ENCODE measurements at places on chromosomes 4 and X. TPM values are rescaled to one million over a fixed set of nuclear protein-coding genes. Genes with fewer than 3 reads are reported as not detected.

Gene MAP3K15
- total RNA-seq = 0.59 TPM

Gene ADAMTS3
- 16.9 TPM for total RNA-seq

Gene ZNF711
- 69.8 TPM for total RNA-seq

Gene PCYT1B
- 13.2 TPM for total RNA-seq

Gene HSD17B13
- 0.33 TPM for total RNA-seq

Gene FREM3
- 1.5 TPM for total RNA-seq

Gene DAPP1
- total RNA-seq = 5.7 TPM

Gene F9
- not detected for total RNA-seq

GRCh38 chr4:79248610-79249009, 77.3 kb downstream of the NAA11 start:
- H3K4me1 ChIP-seq = no peaks in the 10 kb centered on the region
- H3K4me3 ChIP-seq = no peak overlapping the region
- no peak for DNase-seq
- H3K27ac ChIP-seq = no peak overlapping the region
- no peaks in the 10 kb centered on the region for H3K27me3 ChIP-seq

DNA sequence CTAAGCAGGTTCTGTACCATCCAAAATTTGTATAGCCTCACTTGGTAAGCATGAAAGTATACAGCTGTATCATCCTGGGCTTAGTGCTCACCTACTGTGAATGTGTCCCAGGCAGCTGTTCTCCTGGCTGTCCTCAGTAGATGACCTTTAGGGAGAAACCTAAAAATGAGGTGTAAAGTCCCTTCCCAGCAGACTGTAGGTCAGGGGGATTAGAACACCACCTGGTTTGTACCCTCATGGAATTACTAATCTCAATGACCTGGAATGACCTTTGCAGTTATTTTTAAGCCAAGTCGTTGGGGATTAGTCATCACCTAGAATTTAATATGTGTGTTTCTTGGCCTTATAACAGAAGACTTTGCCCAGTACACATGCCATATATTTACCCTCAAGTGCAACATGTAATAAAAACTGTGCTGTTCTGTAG, 39.1 kb upstream of the MBTPS2 start:
- no peak for DNase-seq
- no peak overlapping the region for H3K4me3 ChIP-seq
- no peaks in the 10 kb centered on the region for H3K4me1 ChIP-seq
- H3K27me3 ChIP-seq = peaks cover 6% of the 10 kb centered on the region
- H3K36me3 ChIP-seq = no peaks in the 10 kb centered on the region

DNA sequence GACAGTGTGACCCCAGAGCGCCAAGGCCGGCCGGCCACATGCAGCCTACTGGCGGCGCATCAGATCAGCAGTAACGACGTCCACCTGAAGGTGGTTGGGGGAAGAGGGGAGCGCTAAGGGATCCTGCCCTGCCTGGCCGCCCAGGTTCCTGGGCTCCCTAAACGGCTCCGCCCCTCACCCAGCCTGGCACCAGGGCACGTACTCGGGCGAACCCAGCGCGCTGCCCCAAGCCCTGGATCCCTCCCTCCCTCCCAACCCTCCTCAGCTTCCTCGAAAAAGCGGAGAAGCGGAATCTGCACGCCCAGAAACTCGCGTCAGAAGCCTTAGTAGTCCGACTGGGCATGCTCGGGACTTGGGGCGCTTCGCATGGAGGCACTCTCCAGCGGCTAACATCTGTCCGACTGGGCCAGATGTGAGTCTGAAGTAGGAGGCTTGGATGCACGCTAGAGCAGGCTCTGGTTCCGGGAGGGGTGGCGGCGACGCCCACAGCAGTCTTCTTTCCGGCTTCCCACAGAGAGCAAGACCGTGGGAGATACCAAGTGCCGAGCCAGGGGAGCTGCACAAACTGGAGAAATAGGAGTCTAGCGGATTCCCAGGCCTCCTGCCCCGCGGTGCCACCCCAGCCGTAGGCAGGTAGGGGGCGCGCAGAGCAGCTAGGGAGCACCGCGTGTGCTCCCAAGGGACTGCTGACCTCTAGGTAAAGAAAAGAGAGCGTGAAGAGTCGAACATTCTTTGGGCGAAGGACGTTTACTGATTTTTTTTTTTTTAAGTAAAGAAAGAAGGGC, 114.3 kb upstream of the TEX13C start:
- H3K4me3 ChIP-seq = peak overlapping the region; percentile 55
- H3K4me1 ChIP-seq = peaks cover 9% of the 10 kb centered on the region
- no peaks in the 10 kb centered on the region for H3K36me3 ChIP-seq
- peak overlapping the region; percentile 55 for H3K27ac ChIP-seq

DNA sequence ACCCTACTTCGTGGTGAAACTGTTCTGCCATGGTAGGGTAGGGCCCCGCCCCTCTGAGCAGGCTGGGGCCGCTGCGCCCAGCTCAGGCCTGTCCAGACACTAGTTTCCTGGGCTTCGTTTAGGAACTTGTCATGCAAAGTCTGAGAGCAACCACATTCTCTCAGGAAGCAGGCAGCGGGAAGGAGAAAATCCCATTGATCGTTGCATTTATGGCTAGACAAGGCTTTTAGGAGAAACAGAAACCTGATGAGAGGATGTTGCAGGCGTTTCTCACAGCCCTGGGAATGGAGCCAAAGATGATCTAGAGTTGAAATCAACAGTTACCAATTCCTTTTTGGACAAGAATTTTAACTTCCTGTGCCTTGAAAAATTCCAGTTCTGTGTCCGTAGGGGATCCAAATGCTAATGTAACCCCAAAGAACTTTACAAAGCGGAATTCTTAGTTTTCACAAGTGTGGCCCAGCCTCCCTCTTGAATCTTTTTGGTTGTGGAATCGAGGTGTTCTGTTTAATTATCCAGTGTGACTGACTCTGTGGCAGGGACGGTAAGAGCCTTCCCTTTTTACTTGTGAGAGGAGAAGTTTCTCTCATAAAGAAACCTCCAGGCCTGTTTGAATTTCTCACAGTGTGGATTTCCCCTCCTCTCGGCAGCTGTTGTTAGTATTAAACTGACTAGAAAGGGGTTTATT, 4.5 kb upstream of the CXCL9 start:
- no peaks in the 10 kb centered on the region for H3K36me3 ChIP-seq
- H3K27ac ChIP-seq = peak overlapping the region; percentile 76
- peaks cover 6% of the 10 kb centered on the region for H3K4me1 ChIP-seq
- DNase-seq = no peak
- H3K27me3 ChIP-seq = no peaks in the 10 kb centered on the region

DNA sequence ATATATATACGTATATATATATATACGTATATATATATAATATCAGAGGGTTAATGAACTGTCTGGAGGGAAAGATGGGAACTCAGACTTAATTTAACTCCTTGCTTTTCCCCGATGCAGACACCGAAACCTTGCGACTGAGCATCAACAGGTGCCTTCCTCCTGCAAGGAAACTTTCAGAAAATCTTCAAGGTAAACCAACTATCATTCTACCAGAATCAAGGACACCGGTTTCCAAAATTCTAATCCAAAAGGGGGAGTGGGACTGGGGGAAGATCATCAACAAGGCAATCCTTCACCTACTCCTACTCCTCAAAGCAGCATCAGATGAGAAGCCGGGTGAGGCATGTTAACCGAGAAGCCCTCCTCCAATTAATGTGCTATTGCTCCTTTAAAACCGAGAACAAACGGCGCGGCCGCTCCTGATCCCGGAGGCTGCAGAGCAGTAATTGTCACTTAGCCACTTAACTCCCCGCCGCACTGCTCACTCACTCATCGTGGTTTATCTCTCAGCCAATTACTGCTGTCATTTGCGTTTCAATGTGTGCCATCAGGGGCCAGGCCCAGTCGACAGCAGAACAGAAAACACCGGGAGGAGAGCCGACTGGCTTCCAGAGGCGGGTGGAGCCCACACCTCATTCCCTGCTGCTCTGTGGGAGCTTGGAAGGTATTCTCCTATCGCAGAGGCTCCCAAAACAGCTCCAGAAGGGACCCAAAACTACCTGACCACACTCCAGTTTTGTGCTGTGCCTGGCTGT, 61.7 kb downstream of the MAML3 start:
- peaks cover 27% of the 10 kb centered on the region for H3K4me1 ChIP-seq
- H3K27ac ChIP-seq = no peak overlapping the region
- H3K36me3 ChIP-seq = no peaks in the 10 kb centered on the region
- H3K4me3 ChIP-seq = peak overlapping the region; percentile 26

DNA sequence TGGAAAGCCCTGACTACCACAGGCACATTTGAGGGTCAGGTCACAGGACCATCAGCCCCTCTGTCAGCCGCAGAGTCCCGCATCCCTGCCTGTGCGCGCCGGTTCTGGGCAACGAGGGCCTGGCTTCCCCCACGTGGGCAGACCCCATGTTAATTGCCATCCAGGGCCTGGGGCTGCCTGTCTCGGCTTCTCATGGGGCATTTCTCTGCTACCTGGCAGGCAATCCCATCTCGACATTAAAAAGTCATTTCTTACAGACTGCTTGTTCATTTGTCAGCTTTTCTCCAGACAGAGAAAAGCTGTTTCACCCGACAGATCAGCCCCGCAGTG, 45.6 kb upstream of the SORCS2 start:
- no peak overlapping the region for H3K27ac ChIP-seq
- H3K27me3 ChIP-seq = no peaks in the 10 kb centered on the region
- no peak overlapping the region for H3K4me3 ChIP-seq
- H3K36me3 ChIP-seq = no peaks in the 10 kb centered on the region
- no peak for DNase-seq
- peaks cover 23% of the 10 kb centered on the region for H3K4me1 ChIP-seq

- no peaks in the 10 kb centered on the region for H3K36me3 ChIP-seq
- H3K27me3 ChIP-seq = no peaks in the 10 kb centered on the region
- no peak overlapping the region for H3K4me3 ChIP-seq
- no peaks in the 10 kb centered on the region for H3K4me1 ChIP-seq
Measured at GRCh38 chr4:168509786-168510185, 12.9 kb downstream of the PALLD start.

DNA sequence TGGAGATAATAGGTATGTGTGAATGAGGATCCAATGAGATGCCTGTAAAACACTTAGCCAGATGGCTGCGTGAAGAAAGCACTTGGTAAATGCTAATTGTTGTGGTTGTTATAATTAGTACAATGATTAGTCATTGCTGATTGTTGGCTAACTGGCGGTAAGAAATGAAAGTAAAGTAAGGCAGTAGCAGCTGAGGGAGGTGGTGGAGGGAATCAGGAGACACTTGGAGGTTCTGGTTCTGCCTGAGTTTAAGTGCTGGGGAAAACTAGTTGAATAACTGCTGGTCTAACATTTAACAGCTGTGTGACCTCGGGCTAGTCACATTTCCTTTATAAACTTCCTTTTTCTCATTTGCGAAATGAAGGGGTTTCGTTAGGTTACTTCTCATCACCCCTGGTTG, 30.9 kb downstream of the CD38 start:
- H3K27ac ChIP-seq = no peak overlapping the region
- DNase-seq = no peak
- H3K4me3 ChIP-seq = no peak overlapping the region
- H3K27me3 ChIP-seq = no peaks in the 10 kb centered on the region

GRCh38 chr4:21139327-21139726, 439.1 kb downstream of the PACRGL start:
- no peaks in the 10 kb centered on the region for H3K36me3 ChIP-seq
- no peak overlapping the region for H3K4me3 ChIP-seq
- no peak overlapping the region for H3K27ac ChIP-seq
- H3K27me3 ChIP-seq = no peaks in the 10 kb centered on the region

DNA sequence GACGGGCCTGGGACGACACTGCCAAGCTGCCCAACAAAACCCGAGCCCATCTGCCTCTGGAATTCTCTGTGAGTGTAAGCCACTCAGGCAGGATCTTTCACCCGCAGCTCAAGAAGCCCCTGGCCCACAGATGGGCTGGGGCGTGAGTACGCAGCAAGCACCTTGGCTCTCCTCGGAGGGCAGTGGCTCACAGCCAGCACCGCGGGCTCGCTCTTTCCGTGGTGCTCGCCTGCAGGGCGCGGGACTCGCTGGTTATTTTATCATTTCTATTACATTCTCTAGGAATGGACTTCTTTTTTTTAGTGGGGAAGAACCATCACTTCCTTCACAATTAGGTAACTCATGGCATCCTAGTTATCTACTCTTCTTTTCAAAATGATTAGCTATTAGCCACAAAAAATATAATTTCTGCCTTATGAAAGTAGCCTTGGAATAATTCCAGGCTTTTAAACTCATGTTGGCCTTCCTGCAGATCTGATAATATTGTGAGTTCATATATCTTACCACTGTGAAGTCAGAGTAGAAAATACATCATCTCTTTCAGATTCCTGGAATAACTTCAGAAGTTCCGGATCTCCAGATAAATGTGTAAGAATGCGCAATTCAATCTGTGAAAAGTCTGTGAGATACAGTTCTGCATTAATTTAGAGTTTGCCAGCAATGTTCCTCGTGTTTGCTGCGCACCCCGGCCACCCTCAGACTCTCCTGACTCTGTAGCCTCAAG, 68.6 kb downstream of the NAT8L start:
- DNase-seq = no peak
- no peaks in the 10 kb centered on the region for H3K27me3 ChIP-seq
- H3K4me3 ChIP-seq = no peak overlapping the region
- no peak overlapping the region for H3K27ac ChIP-seq

DNA sequence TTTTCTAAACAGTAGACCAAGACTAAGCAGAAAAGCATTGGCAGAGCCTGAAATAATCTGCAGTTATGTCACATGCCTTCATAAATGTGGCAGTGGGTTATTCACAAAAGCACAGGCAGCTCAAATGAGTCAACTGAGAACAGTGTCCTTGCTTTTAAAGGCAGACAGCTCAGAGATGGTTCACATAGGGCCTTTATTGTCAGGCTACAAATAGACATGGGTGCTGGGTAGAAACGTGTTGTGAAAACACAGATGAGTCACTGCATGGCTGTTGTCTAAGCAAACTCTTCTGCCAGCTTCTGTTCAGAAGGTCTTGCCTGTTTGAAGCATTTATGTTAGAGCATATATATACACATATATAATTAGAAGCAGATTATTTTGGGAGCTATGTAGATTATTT, 118.0 kb downstream of the SLC4A4 start:
- H3K4me3 ChIP-seq = no peak overlapping the region
- no peaks in the 10 kb centered on the region for H3K36me3 ChIP-seq
- no peaks in the 10 kb centered on the region for H3K4me1 ChIP-seq
- DNase-seq = no peak

DNA sequence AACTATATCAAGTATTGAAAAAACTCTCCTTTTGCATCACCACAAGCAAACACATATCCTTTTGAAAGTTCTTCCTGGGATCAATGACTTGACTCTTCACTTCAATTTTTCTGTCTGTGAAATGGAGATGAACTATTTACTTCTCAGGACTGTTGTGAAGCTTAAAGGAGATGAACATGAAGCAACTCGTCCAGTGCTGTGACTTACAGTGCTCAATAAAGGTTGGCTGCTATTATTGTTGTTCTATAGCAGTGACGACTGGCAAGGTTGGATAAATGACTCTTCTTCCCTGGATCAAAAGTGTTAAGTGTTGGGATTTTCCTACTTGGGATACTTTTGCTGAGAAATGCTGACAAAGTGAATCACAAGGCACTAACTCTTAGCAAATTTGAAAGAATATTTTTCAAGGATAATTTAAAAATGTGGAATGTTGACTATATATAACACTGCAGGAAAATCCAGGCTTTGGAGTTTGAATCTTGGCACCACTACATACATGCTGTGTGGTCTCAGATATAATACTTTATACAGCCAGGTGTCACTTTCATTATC, 13.7 kb downstream of the FRAS1 start:
- no peaks in the 10 kb centered on the region for H3K4me1 ChIP-seq
- no peaks in the 10 kb centered on the region for H3K27me3 ChIP-seq
- H3K27ac ChIP-seq = no peak overlapping the region
- DNase-seq = no peak
